CD4-positive, alpha-beta T cell treated with Interleukin-4 for 1 hour (primary cell): ENCODE measurements at places on chromosomes 11 and 22.
A peak's percentile ranks its signal among the peaks of the same experiment; 100 is the strongest.

DNA sequence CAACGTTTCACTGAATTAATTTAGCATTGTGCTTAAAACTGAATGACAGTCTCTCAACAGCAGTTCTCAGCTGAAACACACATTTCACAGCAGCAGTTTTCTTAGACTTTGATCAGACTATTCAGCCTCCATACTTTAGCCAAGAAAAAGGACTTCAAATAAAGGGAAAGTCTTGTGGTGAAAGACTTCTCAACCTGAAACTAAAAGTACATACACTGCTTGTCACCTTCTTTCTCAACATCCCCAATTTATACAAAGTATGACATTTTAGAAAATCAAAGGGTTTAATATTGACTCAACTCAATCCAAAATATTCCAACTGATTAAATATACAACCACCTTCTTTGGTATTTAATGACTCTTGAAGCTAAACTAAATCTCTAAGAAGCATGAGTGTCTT lies 419.0 kb downstream of the LRRC4C start:
- DNase-seq, result no peak

- DNase-seq, result peak; percentile 7
These were observed 102.4 kb upstream of the THY1 start for GRCh38 chr11:119525180-119525866.

- peak; percentile 70 for DNase-seq
These were observed 3.7 kb downstream of the RNH1 start for GRCh38 chr11:503179-503981.

DNA sequence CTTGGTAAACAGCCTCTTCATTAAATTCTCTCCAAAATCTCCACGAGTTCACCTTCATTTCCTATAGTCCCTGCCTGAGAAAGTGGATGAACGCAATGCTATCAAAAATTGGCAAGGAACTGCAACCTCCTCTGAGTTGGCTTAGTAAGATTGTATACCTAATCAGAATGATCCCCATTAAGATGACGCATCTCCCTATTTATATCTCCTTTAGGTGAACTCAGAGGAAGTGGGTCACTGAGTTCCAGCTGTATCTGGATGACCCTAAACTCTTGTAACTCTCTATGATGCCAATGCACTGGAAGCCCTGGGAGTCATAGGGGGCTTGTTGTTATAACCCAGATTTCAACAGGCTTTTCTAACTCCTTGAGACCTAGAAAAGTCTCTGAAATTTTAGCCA lies 48.2 kb downstream of the OR10A6 start:
- no peak for DNase-seq

- DNase-seq, result no peak
These were observed 95.7 kb downstream of the NAV2 start for GRCh38 chr11:19808076-19808911.

DNA sequence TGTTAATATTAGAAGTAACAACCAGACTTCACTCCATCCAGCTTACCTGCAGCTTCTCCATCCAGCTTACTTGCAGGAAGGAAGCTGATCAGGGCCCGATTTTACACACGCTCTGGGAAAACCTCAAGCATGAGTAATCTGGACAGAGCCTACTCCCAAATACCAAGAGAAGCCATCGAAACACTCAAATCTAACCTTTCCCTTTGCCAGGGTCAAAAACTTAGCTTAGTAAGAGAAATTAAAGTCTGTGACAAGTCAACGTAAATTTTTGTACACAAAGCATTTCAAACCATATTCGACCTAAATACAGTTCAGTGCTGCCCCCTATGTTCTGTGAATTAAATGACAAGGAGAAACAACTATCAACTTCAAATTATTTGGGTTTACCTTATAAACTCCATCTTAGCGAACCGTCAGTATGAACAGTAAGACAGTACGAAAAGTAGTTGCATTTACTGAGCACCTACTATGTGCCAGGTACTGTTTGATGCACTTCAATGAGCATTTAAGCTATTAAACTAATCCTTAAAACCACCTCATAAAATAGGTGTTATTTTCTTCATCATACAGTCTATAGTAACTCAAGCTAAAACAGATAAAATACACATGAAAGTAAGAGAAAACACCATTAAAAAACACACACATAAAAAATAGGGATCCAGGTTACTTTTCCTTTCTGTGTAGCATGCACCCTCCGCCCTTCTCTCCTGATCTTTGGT lies 36.9 kb downstream of the ARFGAP3 start:
- peak; percentile 46 for DNase-seq

GRCh38 chr11:45563171-45563570 lies 102.3 kb downstream of the CHST1 start:
- DNase-seq, result no peak

GRCh38 chr22:50626850-50627641 lies 906 bp downstream of the ARSA start:
- no peak for DNase-seq

- DNase-seq, result no peak
These were observed 32.1 kb downstream of the YAP1 start for GRCh38 chr11:102142333-102142732.
